ENCODE measurements at places on chromosomes 7 and 10.
A peak's percentile ranks its signal among the peaks of the same experiment; 100 is the strongest.

DNA sequence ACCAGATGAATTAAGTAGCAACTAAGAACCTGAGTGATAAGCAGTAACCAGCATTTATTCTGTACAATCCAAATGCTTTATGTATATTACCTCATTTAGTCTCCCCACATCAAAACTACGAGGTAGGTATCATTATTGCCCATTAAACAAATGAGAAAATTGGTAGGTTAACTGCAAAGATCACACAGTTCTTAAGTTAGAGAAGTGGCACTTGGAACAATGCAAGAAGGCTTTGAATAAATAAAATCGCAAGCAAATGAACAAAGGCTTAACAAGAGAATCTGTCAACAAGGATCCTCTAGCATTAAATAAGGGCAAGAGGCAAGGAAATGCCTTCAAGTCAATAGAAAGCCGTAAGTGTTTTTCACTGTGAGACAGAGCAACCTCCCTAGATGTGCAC, 70.2 kb downstream of the USP6NL start:
- no peak for DNase-seq

DNA sequence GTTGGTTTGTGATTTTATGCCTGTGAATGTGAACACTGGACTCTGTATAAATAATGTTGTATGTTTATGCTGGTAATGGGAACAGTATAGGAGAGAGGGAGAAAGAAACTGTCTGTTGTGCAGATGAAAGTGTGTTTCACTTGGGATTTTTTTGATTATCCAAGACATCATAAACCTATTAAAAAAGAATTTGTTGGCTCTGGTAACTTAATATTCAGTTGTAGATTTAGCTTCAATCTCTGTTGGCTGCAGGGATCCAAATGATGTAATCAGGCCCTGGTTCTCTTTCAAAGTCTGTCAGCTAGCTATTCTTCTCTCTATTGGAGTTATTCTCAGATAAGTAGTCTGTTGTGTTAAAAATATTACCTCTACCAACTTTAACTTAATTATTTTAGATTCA, 168.8 kb upstream of the RHOBTB1 start:
- no peak for DNase-seq

DNA sequence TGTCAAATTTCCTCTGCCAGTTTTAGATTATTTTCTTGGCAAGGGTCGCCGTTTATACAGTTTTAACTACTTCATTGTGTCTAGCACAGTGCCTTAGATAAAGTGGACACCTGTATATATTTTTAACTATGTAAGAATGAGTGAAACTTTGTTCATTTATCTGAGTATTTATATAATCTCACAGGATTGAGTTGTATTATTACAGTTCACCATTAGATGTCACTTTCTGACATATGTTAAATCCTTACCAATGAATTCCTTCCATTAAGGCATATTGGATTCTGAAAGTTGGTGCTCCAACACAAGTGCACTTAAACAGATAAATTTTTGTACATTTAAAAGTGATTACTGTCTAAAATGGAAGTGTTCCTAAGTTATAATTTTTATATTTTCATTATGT, 43.0 kb downstream of the ZMYND11 start:
- peak; percentile 26 for DNase-seq

- DNase-seq = no peak
These were observed 341.9 kb downstream of the PLXDC2 start for GRCh38 chr10:20158086-20158485.

DNA sequence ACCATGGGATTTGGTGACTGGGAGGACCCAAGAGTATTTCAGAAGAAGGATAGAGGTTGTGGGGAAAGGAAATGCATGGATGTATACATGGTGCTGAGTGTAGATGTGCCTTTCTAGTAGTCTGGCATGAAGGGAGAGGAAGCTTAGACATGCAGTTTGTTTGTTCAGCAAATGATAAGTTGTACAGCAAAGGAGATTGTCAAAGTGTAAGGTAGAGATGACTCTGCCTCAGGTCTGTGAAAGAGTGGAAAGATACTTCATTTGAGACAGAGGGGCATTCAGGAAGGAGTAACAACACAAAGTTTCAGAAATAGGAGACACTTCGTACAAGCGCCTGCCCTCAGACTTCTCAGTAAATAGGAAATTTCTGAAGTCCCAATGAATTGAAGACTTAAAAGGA, 152.3 kb downstream of the CELF2 start:
- DNase-seq = no peak

- DNase-seq = no peak
These were observed 275.2 kb downstream of the IPMK start for GRCh38 chr10:57992321-57993077.

All from HTR-8/SVneo (cell line).